MM.1S (cell line): ENCODE measurements at places on chromosomes 16 and 17.

- no peak for DNase-seq
Measured at GRCh38 chr17:34423978-34424813, 61.2 kb upstream of the CCL1 start.

- no peak for DNase-seq
Measured at GRCh38 chr17:8586766-8587165, 43.8 kb downstream of the MYH10 start.

- no peak for DNase-seq
Measured at GRCh38 chr17:19578545-19578944, 44.9 kb downstream of the SLC47A1 start.

DNA sequence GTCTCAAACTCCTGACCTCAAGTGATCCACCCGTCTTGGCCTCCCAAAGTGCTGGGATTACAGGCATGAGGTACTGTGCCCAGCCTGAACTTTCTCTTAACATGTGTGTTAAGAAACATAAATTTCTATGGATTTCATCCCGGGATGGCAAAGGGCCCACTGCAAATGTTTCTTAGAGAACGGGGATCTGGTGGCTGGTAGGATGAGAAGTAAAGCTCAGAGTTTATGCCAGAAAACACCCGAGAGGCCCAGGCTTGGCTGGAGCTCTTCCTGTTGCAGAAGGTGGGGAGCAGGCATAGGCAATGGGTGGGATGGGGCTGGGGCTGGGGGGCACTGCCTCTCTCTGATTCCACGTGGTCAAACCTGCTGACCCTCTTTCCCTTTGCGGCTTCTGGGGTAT, 5.6 kb upstream of the CARHSP1 start:
- DNase-seq = no peak

DNA sequence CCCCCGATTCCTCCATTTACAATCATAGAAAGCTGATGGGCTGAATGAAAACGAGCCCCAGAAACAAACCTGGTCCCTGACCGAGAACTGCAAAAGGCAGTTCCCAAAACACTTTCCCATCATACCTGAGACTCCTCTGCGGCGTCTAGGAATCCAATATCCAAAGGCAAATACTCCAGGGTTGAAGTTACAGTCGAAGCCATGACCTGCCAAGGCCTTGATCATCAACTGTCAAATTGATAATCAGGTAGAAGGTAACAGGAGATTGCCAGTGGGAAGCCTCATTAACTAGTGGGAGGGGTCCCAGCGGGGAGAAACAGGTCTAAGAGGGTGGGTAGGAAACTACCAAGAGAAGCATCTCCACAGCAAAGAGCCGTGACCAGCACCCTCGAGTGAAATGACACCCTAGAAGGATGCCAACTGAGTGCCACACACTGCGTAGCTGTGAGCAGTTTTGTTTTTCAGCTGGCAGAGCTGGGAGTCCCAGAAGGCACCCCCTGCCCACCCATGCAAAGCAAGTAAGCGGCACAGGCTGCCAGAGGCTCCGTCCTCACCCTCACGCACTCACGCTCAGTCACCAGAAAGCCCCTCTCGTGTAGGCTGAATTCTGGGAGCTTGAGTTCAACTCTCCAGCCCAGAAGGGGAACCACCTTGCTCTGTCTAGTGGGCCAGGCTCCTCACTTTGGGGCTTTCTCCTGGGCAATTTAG, 146.1 kb downstream of the GAS7 start:
- no peak for DNase-seq

DNA sequence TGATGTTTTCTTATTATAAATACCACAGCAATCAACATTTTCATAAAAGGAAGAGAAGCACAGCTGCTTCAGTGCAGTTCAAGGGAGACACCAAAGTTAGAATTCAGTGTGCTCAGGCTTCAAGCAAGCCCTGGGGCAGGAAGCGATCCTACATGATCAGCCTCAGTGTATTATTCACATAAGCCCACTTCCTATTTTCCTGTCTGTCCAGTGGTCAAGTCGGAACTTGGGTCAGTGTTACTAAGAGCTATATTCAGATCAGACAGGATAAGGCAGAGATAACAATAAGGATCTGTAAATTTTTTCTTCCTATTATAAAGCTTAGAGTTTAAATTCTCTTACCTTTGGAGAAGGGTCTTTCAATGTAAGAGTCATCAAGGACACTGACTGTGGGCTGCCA, 12.9 kb downstream of the HEATR6 start:
- DNase-seq = no peak

- DNase-seq = peak; percentile 56
Measured at GRCh38 chr17:37848690-37849616, 75.3 kb upstream of the TBC1D3K start.

DNA sequence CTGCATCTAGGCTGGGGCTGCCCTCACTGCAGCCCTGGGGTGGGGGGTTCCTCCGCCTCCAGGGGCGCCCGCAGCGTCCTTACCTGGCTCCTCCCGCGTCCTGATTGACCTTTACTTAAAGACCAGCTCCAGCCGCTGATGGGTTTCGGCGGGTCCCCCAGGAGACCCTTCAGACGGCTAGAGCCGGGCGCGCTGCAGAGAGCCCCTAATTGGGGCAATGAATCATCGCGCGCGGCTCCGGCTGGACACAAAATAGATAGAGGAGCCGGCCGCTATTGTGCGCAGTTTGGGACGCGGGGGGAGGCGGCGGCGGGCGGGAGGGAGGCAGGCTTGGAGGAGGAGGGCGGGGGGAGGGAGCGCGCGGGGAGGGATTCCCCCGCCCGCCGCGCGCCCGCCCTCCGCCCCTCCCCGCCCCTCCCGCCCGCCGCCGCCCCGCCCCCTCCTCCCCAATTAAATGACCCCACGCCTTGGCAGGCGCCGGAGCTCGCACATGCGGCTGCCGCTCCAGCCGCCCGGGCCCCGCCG, 56.5 kb upstream of the CIBAR2 start:
- no peak for DNase-seq

DNA sequence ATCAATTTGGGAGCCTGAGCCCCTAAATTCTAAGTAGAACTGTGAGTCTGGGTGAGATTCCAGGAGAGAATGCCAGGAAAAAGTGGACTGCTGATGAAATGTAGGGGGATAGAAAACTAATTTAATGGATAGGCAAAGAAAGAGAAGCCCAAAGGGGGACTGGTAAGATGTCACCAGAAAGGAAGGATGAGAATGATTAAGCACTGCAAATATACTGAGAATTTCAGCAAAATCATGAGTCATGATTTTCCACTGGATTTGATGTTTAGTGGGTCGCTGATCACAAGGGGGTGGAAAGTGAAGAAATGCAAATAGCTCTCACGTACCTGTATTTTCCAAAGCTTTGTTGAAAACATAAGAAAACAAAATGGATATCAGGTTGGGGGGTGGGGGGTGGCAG, 201.8 kb downstream of the SLC39A11 start:
- DNase-seq = no peak

- DNase-seq = no peak
Measured at GRCh38 chr17:35973333-35974260, 7.7 kb downstream of the CCL16 start.
